SJSA1 (cell line): ENCODE measurements at places on chromosomes 13 and 19.

- no peak for DNase-seq
Measured at GRCh38 chr19:10725415-10725814, 7.5 kb downstream of the DNM2 start.

DNA sequence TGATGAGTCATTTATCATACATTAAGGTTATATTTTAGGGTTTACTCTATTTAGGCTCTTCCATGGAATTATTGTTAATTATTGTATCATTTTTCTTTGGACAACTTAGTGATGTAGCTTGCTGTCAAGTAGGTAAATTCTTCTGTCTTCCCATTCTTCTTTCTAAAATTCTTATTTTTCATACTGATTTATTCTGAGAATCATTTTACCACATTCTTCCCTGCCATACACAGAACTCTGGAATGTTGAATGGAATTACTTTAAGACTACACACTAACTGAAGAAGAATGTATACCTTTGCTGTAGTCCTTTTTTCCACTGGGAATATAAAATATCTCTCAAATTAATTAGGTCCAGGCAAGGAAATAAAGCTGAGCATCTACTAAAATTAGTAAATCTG is 24.5 kb upstream of the SLC7A1 start:
- DNase-seq = no peak

DNA sequence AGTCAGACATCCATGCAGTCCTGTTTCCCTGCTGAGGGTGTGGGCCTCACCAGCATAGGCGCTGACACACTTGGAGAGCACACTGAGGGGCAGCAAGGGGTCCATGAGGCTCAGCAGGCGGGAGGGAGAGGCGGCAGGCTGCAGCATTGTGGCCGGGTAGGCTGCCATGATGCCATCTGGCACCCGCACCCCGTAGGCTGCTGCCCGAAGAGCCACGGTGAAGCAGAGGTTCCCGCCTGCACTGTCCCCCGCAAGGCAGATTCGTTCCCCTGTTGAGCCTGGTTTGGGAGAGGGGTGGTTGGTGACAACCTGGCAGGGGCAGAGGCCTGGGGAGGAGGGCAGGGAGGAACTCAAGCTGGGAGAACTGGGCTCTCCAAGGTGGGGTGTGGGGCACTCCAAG is 16.0 kb upstream of the CNFN start:
- DNase-seq = no peak

DNA sequence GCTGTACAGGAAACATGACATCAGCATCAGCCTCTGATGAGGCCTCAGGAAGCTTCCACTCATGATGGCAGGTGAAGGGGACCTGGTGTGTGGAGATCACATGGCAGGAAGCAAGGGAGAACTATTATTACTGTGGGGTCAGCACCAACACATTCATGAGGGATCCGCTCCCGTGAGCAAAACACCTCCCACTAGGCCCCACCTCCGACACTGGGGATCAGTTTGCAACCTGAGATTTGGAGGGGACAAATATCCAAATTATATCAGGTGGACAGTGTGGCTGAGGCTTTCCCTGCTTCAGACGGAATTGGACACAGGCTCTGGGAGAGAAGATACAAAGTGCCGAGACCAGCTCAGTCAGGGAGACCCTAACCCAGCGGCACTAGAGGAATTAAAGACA is 5.7 kb upstream of the ZNF792 start:
- no peak for DNase-seq

- no peak for DNase-seq
Measured at GRCh38 chr13:113155201-113155600, 3.2 kb upstream of the PROZ start.

DNA sequence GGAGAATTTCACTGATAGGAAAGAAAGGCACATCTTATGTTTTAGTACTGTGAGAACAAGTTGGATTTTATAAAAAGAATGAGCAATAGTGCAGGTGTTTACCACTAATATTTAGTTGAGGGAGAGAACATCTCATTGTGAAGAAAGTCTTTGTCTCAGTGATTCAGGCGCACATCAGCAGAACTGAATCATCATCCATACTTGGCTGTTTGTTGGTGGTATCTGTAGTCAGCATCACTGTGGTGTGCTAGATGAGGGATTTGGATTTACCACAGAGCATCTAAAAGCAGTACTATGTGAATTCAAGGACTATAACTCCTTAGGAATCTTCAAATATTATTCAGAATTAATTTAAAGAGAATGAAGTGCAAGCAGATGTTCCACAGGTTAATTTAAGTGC is 1380.5 kb upstream of the ATXN8OS start:
- DNase-seq = no peak

- no peak for DNase-seq
Measured at GRCh38 chr13:44052780-44053184, 173.1 kb downstream of the LACC1 start.

- no peak for DNase-seq
Measured at GRCh38 chr19:3136684-3137055, 837 bp downstream of the GNA15 start.
